ENCODE measurements at places on chromosomes 3 and 15. TPM values are rescaled to one million over a fixed set of nuclear protein-coding genes. Genes with fewer than 3 reads are reported as not detected.
A peak's percentile ranks its signal among the peaks of the same experiment; 100 is the strongest.

DNA sequence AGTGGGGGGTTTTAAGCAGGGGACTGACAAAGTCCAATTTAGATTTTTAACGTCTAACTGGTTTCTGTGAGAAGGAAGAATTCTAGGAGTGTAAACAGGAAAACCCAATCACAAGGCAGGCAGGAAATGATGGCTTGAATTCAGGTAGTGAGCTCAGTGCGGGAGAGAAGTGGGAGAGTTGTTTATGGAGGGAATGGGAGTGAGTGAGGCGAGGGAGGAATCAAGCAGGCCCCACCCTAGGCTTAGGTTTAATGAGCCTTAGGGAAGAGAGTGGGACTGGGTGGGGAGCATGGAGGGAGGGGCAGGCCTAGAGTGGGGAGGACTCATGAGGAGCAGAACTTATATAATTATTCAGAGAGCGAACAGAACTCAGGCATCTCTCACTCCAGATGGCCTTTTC, 17.9 kb downstream of the VIPR1 start:
- H3K27ac ChIP-seq, result no peak overlapping the region
- H3K4me3 ChIP-seq, result no peak overlapping the region
- H3K27me3 ChIP-seq, result no peaks in the 10 kb centered on the region
- no peaks in the 10 kb centered on the region for H3K36me3 ChIP-seq
- no peaks in the 10 kb centered on the region for H3K4me1 ChIP-seq
- DNase-seq, result no peak

GRCh38 chr3:140384028-140384771, 293.7 kb upstream of the TRIM42 start:
- H3K27ac ChIP-seq, result no peak overlapping the region
- no peaks in the 10 kb centered on the region for H3K4me1 ChIP-seq
- no peaks in the 10 kb centered on the region for H3K27me3 ChIP-seq
- H3K4me3 ChIP-seq, result no peak overlapping the region
- no peaks in the 10 kb centered on the region for H3K36me3 ChIP-seq

DNA sequence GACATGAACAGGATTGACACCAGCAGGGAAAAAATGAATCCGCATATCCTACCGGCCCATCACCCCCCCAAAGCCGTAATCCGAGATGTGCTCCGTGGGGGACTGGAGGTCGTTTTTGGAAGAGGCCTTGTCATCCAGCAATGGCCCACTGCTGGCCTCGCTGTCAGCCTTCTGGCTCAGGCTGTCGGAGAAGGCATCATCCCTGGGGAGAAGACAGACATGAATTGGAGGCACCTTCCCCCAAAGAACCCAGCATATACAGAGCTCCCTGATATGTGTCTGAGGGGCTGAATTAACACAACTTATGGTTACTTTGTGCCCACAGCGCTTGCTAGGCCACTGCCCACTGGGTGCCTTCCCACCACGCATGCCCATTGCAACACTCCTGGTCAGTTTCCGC, 29.6 kb upstream of the RAD18 start:
- no peak overlapping the region for H3K4me3 ChIP-seq
- H3K4me1 ChIP-seq, result no peaks in the 10 kb centered on the region
- no peaks in the 10 kb centered on the region for H3K36me3 ChIP-seq
- no peak overlapping the region for H3K27ac ChIP-seq
- DNase-seq, result no peak

DNA sequence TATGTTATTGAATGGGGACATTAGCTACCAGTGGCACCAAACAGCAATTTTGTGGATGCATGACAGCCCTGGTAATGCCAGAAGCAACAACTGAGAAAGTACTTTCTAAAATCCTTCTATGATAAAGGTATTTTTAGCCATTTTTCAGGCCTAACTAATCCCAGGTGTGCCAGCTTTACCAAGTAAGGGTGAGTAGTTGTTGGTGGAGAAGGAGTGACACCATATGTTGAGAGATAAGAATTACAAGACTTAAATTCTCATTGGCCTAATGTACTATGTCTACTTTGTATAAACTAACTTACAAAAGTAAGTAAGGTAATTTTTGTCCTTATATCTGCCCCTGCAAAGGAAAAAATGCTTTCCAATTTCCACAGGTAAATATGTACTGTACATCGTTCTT, 4.1 kb upstream of the COX17 start:
- H3K27me3 ChIP-seq, result no peaks in the 10 kb centered on the region
- H3K27ac ChIP-seq, result no peak overlapping the region
- H3K4me1 ChIP-seq, result peaks cover under 1% of the 10 kb centered on the region
- H3K4me3 ChIP-seq, result no peak overlapping the region
- no peaks in the 10 kb centered on the region for H3K36me3 ChIP-seq
- DNase-seq, result peak; percentile 36

- no peaks in the 10 kb centered on the region for H3K27me3 ChIP-seq
- H3K27ac ChIP-seq, result no peak overlapping the region
- DNase-seq, result no peak
- H3K4me1 ChIP-seq, result no peaks in the 10 kb centered on the region
- H3K36me3 ChIP-seq, result no peaks in the 10 kb centered on the region
Measured at GRCh38 chr3:110886222-110886893, 185.3 kb upstream of the NECTIN3 start.

DNA sequence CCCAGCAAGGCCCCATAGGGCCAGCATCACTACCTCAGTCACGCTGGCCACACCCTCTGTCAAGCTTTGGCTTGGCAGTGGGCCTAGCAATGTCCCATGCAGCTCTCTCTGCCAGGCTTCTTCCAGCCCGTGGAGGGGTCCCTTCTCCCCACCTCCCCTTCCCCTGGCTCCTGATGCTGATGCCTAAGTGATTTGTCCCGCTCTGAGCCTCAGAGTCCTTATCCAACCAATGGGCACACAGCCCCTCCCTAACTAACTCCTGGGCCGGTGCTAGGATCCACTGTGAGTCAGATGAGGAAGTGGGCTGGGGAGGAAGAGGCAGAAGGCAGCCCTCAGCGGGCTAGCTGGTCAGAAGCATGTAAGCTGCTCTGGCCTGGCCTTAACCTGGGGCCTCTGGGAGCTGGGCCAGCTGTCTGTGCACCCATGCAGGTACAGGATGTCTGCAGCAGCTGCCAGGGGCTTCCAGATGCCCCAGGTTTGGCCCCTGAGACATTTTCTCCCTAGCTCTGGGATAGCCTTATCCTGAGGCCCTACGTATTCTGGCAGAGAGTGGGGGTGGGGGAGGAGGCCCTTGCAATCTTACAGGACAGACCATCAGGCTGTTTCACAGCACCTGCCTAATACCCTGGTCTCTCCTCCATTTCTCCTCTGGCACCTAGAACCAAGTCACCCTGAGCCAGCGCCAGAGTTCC, 740 bp upstream of the ZBTB47 start:
- no peaks in the 10 kb centered on the region for H3K4me1 ChIP-seq
- peak overlapping the region; percentile 58 for H3K4me3 ChIP-seq
- no peak for DNase-seq
- no peak overlapping the region for H3K27ac ChIP-seq
- no peaks in the 10 kb centered on the region for H3K36me3 ChIP-seq

DNA sequence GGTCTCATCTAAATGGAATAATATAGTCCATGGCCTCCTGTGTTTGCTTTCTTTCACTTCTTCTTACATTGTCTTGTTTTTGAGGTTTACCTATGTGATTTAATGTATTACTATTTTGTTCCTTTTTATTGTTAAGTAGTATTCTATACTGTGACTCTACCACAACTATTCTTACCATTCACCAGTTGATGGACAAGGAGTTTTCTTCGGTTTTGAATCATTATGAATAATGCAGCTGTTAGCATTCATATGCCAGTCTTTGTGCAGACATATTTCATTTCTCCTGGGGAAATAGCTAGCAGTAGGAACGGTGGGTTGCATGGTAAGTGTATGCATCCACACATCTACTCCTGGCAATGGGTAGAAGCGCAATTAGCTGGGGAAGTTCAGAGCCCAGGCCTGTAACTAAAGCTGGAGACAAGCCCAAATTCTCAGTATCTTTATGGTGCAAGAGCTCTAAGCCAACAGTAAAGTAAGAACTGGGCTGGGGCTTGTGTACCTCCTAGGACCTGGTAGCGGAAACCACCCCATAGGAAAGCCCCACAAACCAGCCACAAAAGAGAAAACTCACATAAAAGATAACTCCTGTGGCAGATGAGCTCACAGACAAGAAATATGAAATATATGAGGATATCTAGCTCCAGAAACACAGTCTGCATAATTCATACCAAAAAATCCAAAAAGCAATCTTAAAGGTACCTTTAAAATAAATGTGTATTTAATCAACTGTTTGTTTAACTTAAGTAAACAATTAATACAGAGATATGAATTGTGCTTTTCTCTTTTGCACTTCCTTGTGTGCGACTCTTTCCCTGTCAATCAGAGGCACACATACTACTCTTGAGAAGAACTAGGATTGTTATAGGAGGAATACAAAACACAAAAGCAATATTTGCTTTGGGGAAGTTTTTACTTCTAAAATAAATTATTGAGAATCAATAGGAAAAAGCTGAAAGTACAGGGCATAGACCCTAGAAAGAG, 2.7 kb upstream of the CSTA start:
- DNase-seq, result no peak
- no peaks in the 10 kb centered on the region for H3K27me3 ChIP-seq
- no peaks in the 10 kb centered on the region for H3K36me3 ChIP-seq
- no peak overlapping the region for H3K4me3 ChIP-seq
- H3K27ac ChIP-seq, result no peak overlapping the region

GRCh38 chr3:178392511-178392926, 143.7 kb upstream of the KCNMB2 start:
- no peak overlapping the region for H3K27ac ChIP-seq
- no peak for DNase-seq
- H3K36me3 ChIP-seq, result no peaks in the 10 kb centered on the region
- H3K27me3 ChIP-seq, result no peaks in the 10 kb centered on the region
- H3K4me1 ChIP-seq, result no peaks in the 10 kb centered on the region

DNA sequence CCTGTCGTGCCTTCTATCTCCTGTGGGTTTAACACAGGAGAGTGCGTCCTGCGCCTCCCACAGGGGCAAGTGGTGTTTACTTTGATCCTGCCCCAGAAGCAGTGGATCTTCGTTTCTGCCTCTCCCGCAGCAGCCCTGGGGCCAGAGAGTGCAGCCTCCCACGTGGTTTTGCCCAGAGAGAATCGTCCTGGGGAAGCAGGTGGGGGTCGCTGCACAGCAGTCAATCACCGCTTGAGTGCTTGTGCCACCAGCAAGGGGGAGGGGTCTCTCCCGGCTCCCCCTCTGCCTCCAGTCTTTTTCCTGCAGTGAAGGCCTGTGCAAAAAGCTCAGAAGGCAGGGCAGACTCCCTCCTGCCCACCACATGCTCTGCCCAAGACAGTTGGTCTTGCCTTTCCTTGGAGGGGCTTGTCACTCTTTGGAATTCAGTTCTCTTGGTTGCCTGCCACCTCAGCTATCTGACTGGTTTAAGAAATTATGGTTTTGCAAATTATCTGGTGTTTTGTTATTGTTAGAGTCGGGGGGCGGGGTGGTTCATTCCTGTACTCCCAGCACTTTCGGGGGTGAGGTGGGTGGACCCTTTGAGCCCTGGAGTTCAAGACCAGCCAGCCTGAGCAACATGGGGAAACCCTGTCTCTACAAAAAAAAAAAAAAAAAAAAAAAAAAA, 26.9 kb downstream of the STOML1 start:
- H3K27ac ChIP-seq, result no peak overlapping the region
- H3K27me3 ChIP-seq, result no peaks in the 10 kb centered on the region
- no peak for DNase-seq

GRCh38 chr3:113354307-113354706, 87.0 kb downstream of the CFAP44 start:
- H3K36me3 ChIP-seq, result no peaks in the 10 kb centered on the region
- no peaks in the 10 kb centered on the region for H3K4me1 ChIP-seq
- H3K27ac ChIP-seq, result no peak overlapping the region
- no peak overlapping the region for H3K4me3 ChIP-seq
- no peaks in the 10 kb centered on the region for H3K27me3 ChIP-seq

DNA sequence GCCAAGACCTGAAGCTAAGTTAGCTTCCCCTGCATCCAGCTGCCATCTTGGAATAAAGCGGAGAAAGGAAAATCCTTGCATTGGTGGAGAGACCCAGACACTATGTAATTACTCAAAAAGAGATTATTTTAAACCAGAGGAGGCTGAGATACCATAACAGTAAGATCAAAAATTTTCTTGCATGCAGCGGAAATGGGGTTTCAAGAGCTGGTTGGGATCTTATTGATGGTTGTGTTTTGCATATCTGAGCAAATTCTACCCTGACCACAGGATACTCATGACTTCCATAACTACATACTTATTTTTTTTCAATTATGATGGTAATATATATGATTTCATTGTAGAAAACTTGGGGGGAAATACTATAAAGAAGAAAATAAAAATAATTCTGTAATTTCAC, 17.5 kb downstream of the TMEM158 start:
- no peak overlapping the region for H3K4me3 ChIP-seq
- H3K27ac ChIP-seq, result no peak overlapping the region
- H3K4me1 ChIP-seq, result no peaks in the 10 kb centered on the region
- no peak for DNase-seq
- H3K27me3 ChIP-seq, result no peaks in the 10 kb centered on the region
- no peaks in the 10 kb centered on the region for H3K36me3 ChIP-seq

DNA sequence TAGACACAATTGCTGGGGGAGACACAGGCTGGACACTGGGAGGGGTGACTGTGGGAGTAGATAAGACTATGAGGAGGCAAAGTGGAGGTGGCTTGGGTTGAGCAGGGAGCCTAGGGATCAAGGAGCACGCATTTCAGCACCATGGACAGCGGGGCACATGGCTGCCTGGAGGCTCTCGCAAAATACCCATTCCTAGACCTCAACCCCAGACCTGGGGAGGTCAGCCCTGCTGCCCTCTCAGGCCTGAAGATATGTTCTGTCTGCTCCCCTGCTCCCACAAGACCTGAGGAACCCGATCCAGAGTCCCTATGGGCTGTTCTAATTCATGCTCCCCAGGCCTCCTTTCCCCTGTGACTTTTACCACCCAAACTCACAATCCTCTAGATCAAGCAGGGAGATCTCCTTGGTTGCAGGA, 16.0 kb upstream of the CPEB1 start:
- H3K27ac ChIP-seq, result no peak overlapping the region
- peak; percentile 54 for DNase-seq
- H3K4me3 ChIP-seq, result no peak overlapping the region
- H3K4me1 ChIP-seq, result no peaks in the 10 kb centered on the region
- H3K36me3 ChIP-seq, result no peaks in the 10 kb centered on the region

DNA sequence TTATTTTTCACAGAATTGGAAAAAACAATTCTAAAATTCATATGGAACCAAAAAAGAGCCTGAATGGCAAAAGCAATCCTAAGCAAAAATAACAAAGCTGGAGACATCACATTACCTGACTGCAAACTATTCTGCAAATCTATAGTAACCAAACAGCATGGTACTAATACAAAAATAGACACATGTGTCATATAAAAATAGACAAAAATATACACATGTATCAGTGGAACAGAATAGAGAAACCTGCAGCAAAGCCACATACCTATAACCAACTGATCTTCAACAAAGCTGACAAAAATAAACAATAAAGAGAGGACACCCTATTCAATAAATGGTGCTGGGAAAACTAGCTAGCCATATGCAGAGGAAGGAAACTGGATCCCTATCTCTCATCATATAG, 259.6 kb downstream of the IGSF11 start:
- H3K4me1 ChIP-seq, result peaks cover 5% of the 10 kb centered on the region
- no peak overlapping the region for H3K4me3 ChIP-seq
- H3K27ac ChIP-seq, result no peak overlapping the region
- H3K27me3 ChIP-seq, result no peaks in the 10 kb centered on the region
- no peak for DNase-seq

The PSTPIP1 gene
- not detected for total RNA-seq

The CCDC54 gene
- not detected for total RNA-seq

The SNRPN gene
- 83.0 TPM for total RNA-seq

The HEMK1 gene
- 7.9 TPM for total RNA-seq

The MYH15 gene
- 1.2 TPM for total RNA-seq

The MAGI1 gene
- total RNA-seq, result 36.1 TPM

Data from A673 (cell line).